ENCODE measurements at places on chromosomes 13 and 19.

GRCh38 chr13:68551701-68552522 lies 1321.8 kb upstream of the PCDH9 start:
- no peak for DNase-seq

- DNase-seq: no peak
Observed at GRCh38 chr13:42525035-42525504, 48.9 kb upstream of the TNFSF11 start.

DNA sequence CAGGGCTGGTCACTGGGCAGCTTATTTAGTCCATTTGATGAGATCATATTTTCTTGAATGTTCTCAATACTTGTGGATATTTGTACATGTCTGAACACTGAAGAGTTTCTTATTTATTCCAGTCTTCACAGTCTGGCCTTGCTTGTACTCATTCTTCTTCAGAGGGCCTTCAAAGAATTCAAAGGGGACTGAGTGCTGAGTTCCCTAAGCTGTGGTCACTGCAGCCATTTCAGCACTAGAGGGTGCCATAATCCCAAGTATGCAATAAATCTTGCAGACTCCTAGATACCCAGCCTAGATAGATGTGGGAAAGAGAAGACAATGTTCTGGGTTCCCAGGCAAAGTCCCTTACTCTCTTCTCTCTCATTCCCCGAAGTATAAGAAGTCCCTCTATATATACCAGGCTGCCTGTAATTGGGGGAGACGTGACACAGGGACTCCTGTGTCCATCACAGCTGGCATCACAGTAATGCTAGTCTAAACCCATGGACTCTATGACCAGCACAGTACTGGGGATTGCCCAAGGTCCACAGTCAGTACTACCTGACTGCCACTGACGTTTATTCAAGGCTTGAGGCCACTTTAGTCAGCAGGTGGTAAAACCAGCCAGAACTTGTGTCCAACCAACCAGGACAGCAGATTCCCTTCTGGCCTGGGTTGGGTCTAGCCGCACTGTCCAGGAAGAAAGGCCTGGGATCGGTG lies 8.9 kb upstream of the VN1R1 start:
- DNase-seq: no peak

- no peak for DNase-seq
Observed at GRCh38 chr13:86020351-86021002, 221.3 kb upstream of the SLITRK6 start.
